ENCODE measurements at places on chromosomes 13 and 19.

GRCh38 chr13:41995336-41995735, 34.4 kb upstream of the VWA8 start:
- no peaks in the 10 kb centered on the region for H3K27me3 ChIP-seq
- H3K4me3 ChIP-seq: no peak overlapping the region
- H3K4me1 ChIP-seq: no peaks in the 10 kb centered on the region
- no peak overlapping the region for H3K27ac ChIP-seq
- H3K36me3 ChIP-seq: no peaks in the 10 kb centered on the region

DNA sequence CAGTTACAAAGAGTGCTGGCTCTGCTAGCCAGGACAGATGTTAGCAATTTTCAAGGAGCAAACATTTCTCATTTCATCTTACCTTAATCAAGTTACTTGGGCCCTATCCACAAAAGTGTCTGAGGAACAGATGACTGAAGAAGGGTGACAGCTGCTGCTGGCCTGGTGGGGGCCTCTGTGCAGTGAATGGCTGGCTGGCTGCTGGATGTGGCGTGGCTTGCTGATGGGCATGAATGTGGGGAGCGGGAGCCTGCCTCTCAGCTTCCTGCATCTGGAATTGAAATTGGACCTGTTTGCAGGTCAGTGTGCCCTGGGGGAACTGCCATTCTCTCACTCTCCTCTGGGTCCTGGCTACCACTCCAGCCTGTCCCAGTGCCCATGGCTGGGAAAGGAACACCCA, 94.7 kb downstream of the RGCC start:
- no peaks in the 10 kb centered on the region for H3K4me1 ChIP-seq
- no peaks in the 10 kb centered on the region for H3K36me3 ChIP-seq
- H3K4me3 ChIP-seq: no peak overlapping the region
- no peak for DNase-seq
- no peaks in the 10 kb centered on the region for H3K27me3 ChIP-seq

DNA sequence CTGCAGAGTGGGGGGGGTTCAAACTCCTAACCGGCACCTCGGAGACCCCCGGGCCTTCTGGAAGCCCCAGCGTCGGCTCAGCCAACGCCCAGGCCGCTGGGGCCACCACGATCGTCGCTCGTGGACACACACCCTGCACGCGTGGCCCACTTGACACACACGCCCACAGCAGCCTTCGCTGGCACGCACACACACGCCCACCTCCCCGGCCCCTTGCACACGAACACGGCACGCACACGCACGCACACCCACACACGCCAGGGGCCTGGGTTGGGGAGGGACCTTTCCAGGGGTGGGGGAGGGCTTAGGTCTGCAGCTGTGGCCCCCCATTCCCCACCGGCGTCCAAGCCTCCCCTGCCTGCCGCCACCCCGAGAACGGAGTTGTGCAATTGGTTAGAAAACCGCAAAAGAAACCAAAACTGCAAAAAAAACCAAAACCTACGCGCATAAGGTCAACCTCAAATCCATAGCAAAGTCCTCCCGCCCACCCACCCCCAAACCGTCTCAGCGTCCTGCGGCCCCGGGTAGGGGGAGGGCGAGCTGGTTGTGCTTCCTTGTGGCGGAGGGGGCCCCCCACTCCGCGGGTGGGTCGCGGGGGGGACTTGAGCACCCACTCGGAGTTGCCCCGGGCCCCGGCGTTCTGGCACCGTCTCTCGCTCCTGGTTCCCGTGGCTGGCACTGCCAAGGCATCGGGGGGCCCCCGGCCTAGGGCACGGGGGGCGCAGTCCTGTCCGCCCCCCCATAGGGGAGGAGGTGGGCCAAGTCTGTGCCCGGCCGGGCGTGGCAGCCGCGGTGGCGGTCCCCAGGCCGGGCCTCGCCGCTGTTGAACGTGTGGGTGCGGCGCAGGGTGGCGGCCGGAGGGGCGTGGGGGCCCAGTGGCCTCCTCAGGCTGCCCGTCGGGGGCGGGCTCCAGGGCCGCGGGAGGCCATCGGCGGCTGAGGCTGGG, 3.3 kb upstream of the LRG1 start:
- peaks cover 5% of the 10 kb centered on the region for H3K4me1 ChIP-seq
- no peak for DNase-seq
- no peak overlapping the region for H3K27ac ChIP-seq
- peaks cover 69% of the 10 kb centered on the region for H3K27me3 ChIP-seq

- H3K36me3 ChIP-seq: no peaks in the 10 kb centered on the region
- peak; percentile 87 for DNase-seq
- peak overlapping the region; percentile 17 for H3K4me3 ChIP-seq
- H3K27ac ChIP-seq: peak overlapping the region; percentile 70
Observed at GRCh38 chr19:1923319-1923718, 17.7 kb upstream of the CSNK1G2 start.

DNA sequence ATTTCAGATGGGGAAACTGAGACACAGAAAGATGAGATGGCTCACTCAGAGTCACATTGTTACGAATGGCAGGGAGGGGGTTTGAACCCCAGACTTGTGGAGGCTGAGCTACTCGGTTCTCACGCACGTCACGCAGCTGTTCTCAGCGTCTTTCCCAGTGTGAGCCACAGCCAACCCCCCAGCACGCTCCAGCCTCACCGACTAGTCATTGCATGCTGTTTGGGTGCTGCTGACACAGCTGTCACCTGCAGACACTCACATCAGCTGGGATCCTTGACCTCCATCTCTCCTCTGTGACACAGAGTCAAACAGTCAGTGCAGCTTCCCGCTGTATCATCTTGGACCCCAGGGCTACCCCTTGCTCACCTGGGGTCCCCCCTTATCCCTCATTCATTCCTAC, 2.4 kb upstream of the NCAN start:
- no peak for DNase-seq
- H3K27me3 ChIP-seq: peaks cover 70% of the 10 kb centered on the region
- no peak overlapping the region for H3K4me3 ChIP-seq
- no peak overlapping the region for H3K27ac ChIP-seq

DNA sequence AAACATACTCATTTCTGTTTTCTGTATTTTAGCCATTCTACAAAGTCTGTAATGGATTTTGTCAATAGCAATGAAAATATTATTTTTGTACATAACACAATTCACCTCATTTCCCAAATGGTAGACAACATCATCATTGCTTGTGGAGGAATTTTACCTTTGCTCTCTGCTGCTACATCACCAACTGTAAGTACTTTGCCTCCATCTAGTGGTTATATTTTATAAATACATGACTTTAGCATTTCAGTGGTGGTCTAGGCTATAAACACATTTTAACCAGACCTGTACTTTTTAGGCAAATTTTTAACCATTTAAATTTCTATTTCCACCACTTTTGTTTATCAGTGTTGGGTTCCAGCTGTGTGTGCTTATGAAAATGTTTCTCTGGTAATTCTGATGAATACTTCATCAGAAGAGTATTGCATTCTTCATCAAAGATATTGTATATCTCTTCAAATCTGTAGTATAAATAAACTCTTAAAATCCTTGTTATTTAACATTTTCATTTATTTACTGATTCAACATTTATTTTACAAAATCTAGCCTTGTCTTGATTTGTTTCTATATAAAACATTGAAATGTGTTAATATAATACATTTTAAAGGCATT, 222.4 kb downstream of the NBEA start:
- no peak overlapping the region for H3K4me3 ChIP-seq
- H3K36me3 ChIP-seq: no peaks in the 10 kb centered on the region
- H3K4me1 ChIP-seq: 0 out of 2 replicates have a peak, but pooled peaks cover 10% of the 10 kb centered on the region
- peak; percentile 51 for DNase-seq
- H3K27me3 ChIP-seq: no peaks in the 10 kb centered on the region

GRCh38 chr19:20333508-20333907, 166.5 kb downstream of the ZNF486 start:
- DNase-seq: no peak
- H3K36me3 ChIP-seq: no peaks in the 10 kb centered on the region
- no peaks in the 10 kb centered on the region for H3K27me3 ChIP-seq
- H3K4me1 ChIP-seq: no peaks in the 10 kb centered on the region
- H3K4me3 ChIP-seq: no peak overlapping the region
- H3K27ac ChIP-seq: no peak overlapping the region

DNA sequence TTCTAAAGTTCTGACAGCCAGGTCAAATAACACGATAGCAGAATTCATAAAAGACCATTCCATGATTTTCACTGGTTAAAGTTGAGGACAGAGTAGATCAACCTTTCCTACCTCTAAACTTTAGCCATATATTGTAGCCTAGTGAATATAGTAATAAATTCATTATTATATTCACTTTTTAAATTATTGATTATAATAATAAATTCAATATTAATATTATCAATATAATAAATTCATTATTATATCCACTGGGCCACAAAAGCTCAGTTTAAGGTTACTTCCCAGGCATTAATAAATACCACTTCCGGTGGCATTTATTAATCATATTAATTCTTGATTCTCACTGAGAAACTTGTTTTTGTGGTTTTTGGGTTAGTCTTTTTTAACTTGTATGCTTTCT, 85.7 kb upstream of the GPC6 start:
- H3K27me3 ChIP-seq: no peaks in the 10 kb centered on the region
- H3K4me1 ChIP-seq: no peaks in the 10 kb centered on the region
- no peaks in the 10 kb centered on the region for H3K36me3 ChIP-seq
- H3K4me3 ChIP-seq: no peak overlapping the region

- H3K27ac ChIP-seq: no peak overlapping the region
- no peak for DNase-seq
- H3K27me3 ChIP-seq: no peaks in the 10 kb centered on the region
- H3K4me3 ChIP-seq: no peak overlapping the region
- H3K36me3 ChIP-seq: no peaks in the 10 kb centered on the region
Observed at GRCh38 chr13:107883561-107884175, 331.7 kb downstream of the LIG4 start.

- H3K4me1 ChIP-seq: no peaks in the 10 kb centered on the region
- DNase-seq: no peak
- H3K27ac ChIP-seq: no peak overlapping the region
- H3K4me3 ChIP-seq: no peak overlapping the region
- no peaks in the 10 kb centered on the region for H3K27me3 ChIP-seq
- no peaks in the 10 kb centered on the region for H3K36me3 ChIP-seq
Observed at GRCh38 chr13:30058429-30058828, 208.0 kb upstream of the UBL3 start.

- H3K27me3 ChIP-seq: peaks cover 91% of the 10 kb centered on the region
- no peaks in the 10 kb centered on the region for H3K4me1 ChIP-seq
- no peak for DNase-seq
Observed at GRCh38 chr19:5480427-5480836, 25.2 kb downstream of the ZNRF4 start.

GRCh38 chr19:30649934-30650614, 277.9 kb downstream of the ZNF536 start:
- H3K4me3 ChIP-seq: no peak overlapping the region
- no peaks in the 10 kb centered on the region for H3K4me1 ChIP-seq
- peaks cover 87% of the 10 kb centered on the region for H3K27me3 ChIP-seq
- H3K36me3 ChIP-seq: no peaks in the 10 kb centered on the region
- H3K27ac ChIP-seq: no peak overlapping the region
- peak; percentile 47 for DNase-seq

DNA sequence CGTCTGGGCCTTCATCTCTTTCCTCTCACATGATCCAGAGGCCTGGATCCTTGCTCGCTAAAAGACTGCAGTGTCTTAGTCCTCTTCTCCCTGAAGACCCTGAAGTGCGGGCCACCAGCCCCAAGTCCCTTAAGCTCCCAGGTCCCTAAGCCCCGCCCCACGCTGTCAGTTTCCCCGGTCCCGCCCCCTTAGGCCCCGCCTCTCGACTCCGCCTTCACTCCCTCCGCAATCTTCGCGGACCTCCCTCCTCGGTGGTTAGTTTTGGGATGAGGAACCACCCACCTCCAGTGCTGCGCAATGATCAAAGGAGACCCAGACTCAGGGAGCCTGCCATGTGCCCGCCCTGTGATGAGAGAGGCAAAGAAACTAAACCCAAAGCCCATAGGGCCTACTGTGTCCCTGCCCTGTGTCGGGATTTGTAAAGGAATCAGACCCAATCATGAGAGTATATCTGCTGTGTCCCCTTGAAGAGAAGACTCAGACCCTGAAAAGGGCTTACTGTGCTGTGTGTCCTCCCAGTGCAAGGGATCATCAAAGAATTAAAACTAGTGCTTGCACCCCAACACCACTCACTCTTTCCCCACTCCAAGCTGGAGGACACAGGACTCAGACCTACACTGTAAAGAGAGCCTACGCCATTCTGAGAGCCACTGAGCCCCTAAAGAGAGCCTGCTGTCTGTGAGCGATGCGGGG, 3.0 kb upstream of the COX6B1 start:
- H3K4me1 ChIP-seq: peaks cover 5% of the 10 kb centered on the region
- H3K36me3 ChIP-seq: no peaks in the 10 kb centered on the region
- H3K27ac ChIP-seq: peak overlapping the region; percentile 83
- H3K27me3 ChIP-seq: no peaks in the 10 kb centered on the region
- peak; percentile 63 for DNase-seq

DNA sequence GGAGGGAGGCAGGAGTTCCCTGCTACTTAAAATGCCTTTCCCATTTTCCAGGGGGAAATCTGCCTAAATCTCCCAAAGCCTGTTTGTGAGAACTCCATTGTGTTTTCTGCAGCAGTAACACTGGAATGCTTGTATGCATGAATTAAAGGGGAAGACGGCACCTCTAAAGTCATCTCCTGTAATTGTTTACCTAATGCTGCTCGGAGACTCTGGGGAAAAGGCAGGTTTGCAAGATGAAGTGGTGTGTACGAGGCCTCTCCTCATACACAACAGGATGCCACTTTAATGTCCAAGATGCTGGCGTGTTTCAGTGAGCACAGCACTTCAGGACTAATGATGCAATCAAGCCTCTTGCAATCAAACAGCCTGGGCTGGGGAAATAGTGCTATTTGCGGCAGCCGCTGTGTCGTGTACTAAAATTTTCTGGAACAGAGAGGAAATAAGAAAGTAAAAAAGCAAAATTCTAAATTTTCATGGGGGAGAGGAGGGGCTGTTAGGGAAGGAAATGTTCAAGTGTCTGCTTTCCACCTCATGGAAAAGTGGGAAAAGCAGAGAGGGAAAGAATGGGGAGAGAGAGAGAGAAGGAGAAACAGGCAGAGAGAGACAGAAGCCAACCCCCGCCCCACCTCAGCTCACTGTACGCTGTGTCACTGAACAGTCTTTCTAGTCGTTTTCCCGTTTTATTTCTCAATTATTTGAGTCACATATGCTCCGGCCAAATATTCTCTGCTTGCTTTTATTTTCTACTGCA, 32.9 kb downstream of the TSHZ3 start:
- no peak overlapping the region for H3K27ac ChIP-seq
- no peaks in the 10 kb centered on the region for H3K36me3 ChIP-seq
- no peak overlapping the region for H3K4me3 ChIP-seq
- peaks cover 79% of the 10 kb centered on the region for H3K27me3 ChIP-seq
- DNase-seq: no peak

DNA sequence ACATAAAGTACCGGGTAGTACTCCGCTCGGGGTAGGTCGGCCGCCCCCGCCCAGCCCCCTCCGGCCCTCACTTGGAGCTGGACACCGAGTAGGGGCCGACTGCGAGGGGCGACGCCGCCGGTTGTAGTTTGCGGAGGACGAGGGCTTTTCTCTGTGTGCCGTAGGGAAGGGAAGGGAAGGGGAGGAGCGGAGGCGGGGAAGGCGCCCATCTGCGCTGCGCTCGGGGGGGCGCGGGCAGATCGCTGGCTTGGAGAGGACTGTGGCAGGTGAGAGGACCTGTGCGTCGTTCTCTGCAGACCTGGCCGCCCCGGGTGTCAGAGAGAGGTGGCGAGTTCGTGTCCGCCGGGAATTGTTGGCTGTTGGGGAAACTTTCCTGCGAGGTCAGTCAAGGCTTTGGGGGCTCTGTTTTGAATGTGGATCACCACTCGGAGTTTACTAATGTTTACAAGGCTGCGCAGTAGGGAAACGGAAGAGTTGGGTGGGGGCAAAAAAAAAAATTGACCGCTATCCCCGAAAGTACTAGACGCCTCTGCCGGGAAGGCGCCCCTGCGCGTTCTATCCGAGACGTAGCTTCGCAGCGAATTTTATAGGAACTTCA, 1.4 kb downstream of the ING1 start:
- peak overlapping the region; percentile 75 for H3K27ac ChIP-seq
- no peaks in the 10 kb centered on the region for H3K27me3 ChIP-seq
- H3K4me1 ChIP-seq: peaks cover 8% of the 10 kb centered on the region
- H3K36me3 ChIP-seq: no peaks in the 10 kb centered on the region

Measured in MM.1S (cell line).